ENCODE measurements at places on chromosomes 4 and X.

DNA sequence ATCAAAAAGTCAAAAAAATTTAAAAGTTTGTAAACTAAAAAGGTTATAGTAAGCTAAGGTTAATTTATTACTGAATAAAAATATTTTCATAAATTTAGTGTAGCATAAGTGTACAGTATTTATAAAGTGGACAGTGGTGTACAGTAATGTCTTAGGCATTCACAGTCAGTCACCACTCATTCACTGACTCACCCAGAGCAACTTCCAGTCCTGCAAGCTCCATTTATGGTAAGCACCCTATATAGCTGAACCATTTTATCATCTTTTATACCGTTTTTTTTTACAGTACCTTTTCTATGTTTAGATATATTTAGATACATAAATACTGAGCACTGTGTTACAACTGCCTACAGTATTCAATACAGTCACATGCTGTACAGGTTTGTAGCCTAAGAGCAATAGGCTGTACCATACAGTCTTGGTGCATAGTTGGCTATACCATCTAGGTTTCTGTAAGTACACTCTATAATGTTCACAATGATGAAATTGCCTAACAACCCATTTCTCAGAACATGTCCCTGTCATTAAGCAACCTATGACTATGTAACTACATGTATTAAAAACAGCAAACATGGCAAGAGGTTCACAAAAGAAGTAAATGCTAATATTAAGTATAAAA lies 18.6 kb downstream of the ACSL4 start:
- DNase-seq, result no peak

DNA sequence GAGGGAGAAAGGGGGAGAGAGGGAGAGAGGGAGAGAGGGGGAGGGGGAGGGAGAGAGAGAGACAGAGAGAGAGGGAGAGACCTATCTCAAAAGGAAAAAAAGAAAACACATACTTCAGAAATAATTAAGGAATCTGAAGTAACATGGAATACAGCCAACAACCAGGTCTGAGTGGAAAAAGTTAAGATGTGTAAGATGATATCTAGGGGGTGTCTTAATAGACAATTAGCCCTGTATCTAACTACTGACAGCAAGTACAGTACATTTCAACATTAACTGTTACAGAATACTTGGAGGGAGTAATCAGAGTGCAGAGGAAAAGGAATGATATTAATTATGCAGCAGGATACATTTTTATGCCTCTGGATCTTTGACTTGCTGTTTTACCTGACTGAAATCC lies 22.4 kb downstream of the NUP54 start:
- DNase-seq, result no peak

DNA sequence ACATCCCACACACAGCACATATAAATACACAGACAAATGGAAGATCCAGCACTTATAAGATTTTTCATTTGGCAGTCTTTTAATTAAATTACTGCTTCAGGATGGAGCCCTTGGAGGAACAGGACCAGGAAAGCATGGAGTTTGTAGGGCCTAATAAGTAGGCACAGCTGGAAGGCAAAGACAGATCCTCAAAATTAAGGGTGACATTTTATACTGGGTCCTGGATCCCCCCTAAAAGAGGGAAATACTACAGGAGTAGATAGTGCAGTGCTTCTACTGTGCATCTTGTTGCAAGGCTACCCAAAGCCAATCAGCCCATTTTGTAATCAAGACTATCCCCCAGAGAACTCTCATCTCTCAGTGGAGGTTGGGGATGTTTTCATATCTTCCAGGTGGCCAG lies 1860.7 kb upstream of the PCDH10 start:
- no peak for DNase-seq

- no peak for DNase-seq
Observed at GRCh38 chrX:1506916-1507315, 30.1 kb downstream of the P2RY8 start.

GRCh38 chrX:23783589-23784469 lies 856 bp downstream of the SAT1 start:
- DNase-seq, result peak; percentile 26

- DNase-seq, result no peak
Observed at GRCh38 chrX:133454491-133454914, 39.2 kb upstream of the GPC4 start.

DNA sequence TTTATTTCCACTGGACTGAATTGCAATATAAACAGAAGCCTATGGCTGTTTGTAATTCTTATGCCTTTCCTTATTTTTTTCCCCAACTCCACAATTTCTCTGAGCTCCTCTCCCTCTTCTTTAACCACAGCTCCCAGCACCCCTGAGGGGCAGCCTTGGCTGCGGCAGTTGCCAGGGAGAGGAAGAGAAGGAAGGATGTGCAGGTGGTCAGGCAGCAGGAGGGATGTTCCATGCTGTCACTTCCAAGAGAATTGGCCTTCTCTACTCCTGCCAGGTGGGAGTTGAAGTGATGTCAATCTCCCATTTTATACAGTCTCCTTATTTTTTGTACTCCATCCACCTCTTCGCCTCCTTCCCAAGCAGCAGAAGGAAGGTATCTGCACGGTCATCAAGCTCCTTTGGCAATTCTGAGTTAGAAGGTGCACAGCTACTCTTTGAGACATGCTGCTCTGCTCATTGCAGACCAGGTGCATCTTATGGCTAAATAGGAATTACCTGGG lies 343.3 kb upstream of the RPS6KA3 start:
- DNase-seq, result no peak

- DNase-seq, result no peak
Observed at GRCh38 chrX:150372280-150372679, 9.2 kb downstream of the MAMLD1 start.

- no peak for DNase-seq
Observed at GRCh38 chr4:129708784-129709183, 612.8 kb downstream of the C4orf33 start.

DNA sequence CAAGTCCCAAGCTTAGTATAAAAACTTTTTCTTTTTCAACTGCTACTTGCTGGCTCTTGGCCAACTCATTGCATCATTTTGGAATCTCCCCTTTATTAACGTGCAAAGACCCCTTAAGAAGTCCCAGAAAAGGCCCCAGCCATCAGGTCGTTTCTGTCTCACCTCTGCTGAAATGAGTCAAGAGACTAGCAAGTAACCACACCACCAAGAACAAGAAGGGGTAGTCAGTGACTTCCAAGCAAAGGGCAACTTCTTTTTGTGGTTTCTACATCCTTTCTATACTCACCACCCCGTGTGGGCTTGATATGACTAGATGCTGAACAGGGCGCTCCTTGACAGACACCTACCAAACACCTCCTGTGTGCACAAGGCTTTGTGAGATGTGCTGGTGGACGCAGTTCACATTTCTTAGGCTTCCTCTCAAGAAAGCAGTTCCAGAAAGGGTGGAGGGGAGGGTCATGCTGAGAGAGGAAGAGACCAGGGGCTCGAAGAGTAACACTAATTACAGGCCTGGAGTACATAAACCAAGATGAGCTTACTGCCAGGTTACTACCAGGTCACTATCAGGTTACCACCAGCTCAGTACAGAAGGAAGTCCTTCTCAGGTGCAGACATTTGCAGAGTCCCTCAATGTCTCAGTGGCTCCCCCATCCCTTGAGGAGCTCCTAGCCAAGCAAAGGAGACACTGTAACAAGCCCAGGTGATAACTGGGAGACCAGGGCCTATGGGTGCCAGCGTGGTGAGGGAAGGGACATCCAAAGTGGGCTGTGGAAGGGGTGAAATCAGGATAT lies 19.3 kb downstream of the JAKMIP1 start:
- peak; percentile 77 for DNase-seq

- DNase-seq, result no peak
Observed at GRCh38 chr4:998096-998691, 5.0 kb upstream of the SLC26A1 start.

- no peak for DNase-seq
Observed at GRCh38 chr4:183871581-183871980, 33.5 kb upstream of the STOX2 start.

GRCh38 chr4:87053802-87054767 lies 119.3 kb downstream of the AFF1 start:
- DNase-seq, result no peak

DNA sequence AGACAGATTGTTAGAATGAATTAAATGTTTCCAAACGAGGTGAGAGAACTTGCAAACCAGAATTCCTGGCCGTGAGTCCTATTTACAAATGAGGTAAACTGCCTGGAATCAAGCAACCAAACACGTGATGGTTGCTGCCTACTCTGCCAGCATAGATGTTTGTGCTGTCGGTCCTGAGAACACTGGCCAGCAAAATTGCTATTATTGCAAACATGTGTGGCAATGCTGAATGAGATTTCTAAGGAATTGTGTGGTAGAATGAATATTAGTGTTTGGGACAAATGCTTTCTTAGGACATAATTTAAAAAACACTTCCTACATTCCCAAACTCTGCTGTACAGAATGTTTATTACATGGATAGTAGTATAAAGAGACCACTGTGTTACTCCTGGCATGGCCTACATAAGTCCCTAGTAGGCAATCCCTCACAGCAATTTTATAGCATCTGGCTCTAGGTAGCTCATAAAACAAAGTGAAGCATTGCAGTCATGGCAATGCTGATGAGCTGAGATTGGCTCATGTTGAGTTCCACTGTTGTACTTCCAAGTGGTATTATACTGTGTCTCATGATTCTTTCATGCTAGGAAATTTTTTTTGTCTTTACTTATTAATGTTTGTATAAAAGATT lies 605.2 kb upstream of the EPHA5 start:
- no peak for DNase-seq

- DNase-seq, result no peak
Observed at GRCh38 chr4:24179201-24179840, 289.5 kb upstream of the PPARGC1A start.

- DNase-seq, result no peak
Observed at GRCh38 chrX:30804462-30804861, 84.6 kb downstream of the TAB3 start.

- no peak for DNase-seq
Observed at GRCh38 chr4:87445964-87446363, 23.6 kb downstream of the NUDT9 start.

- DNase-seq, result no peak
Observed at GRCh38 chrX:10619425-10620046, 849 bp downstream of the MID1 start.

DNA sequence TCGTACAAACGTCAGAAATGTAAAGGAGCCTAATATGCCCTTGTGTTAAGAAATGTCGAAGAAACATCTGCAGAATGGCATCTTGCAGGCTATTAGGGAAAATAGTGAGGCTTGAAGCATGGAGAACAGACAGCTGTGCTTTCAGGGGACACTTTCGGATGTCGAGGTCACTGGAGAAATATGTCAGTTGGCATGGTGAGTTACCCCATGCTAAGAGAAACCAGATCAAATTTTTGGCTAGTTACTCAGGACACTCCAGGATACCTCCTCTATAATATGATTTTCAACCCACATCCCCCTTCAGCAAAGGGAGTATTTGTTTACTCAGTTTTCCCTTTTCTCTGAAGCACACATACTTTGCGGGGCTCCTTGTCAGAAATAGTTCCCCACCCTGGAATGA lies 171.4 kb downstream of the GPC3 start:
- DNase-seq, result no peak

DNA sequence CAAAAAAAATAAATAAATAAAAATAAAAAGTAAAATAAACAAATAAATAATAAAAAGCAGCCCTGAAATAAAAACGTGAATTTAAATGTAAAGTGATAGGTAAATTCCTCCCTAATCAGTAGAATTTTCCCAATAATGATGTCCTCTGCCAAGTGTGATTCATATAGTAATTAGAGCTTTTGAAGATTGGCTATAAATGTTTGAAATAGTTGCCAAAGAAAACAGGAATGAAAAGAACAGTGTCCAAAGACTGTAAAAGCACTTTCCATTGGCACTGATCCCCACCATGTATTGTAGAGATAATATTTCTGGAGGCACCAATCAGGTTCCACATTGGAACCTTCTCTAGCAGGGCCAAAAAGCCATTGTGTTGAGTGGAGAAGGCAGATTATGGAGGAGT lies 25.9 kb upstream of the SMARCAD1 start:
- no peak for DNase-seq

- DNase-seq, result no peak
Observed at GRCh38 chr4:184103527-184104264, 114.0 kb downstream of the ENPP6 start.

DNA sequence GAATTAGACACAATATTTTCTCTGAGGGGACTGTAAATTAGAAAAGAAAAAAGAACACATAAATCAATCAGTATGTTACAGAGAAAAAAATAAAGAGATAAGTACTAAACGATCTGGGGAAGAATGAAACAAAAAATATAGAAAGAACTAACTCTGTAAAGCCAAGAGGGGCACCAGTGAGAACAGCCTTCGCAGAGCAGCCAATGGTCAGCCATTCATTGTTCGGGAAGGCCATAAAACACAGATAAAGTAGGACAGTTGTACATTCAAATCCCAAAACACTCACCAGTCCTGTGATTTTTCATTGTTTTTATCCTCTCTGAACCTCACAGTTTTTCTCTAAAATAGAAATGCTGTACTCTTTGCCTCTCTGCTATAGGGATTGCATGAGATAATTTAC lies 127.9 kb downstream of the NEK1 start:
- no peak for DNase-seq

- DNase-seq, result no peak
Observed at GRCh38 chr4:168124008-168124641, 31.8 kb downstream of the ANXA10 start.

DNA sequence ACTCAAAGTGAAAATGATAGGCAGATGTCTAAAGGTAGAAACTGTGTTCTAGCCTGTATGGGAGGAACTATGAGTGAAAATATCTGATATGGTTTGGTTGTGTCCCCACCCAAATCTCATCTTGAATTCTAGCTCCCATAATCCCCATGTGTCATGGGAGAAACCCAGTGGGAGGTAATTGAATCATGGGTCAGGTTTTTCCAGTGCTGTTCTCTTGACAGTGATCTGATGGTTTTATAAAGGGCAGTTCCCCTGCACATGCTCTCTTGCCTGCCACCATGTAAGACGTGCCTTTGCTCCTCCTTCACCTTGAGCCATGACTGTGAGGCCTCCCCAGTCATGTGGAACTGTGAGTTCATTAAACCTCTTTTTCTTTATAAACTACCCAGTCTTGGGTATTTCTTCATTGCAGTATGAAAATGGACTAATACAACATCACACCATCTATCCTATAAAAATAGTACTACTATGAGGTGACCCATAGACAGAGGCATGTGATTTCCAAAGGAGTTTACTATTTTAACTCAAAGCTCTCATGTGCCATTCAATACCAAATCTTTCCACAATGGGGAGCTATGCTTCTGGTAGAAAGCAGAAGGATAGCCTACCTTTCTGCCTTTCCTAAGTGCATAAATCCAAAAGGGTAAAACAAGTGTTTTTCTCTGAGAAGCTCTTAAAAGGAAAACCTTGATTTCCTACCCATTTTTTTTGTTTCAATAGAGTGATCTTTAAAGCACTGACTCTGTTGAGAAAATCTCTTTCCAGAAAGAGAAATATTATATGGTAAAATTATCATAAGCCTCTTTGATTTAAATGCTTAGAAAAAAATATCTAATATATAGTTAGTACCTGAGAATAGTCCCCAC lies 38.8 kb downstream of the SEC31A start:
- no peak for DNase-seq

GRCh38 chr4:78409612-78410202 lies 141.9 kb upstream of the ANXA3 start:
- no peak for DNase-seq
